Activated T-cell treated with anti-CD3 and anti-CD28 coated beads, Interleukin-2, amount 50 U/mL, for 72 hours (primary cell): ENCODE measurements at places on chromosomes 7 and 10. TPM values are rescaled to one million over a fixed set of nuclear protein-coding genes. Genes with fewer than 3 reads are reported as not detected.

STAM gene
- total RNA-seq, result 36.5 TPM

CAMK2G gene
- total RNA-seq, result 30.3 TPM

CLCN1 gene
- 0.09 TPM for total RNA-seq

MRLN gene
- total RNA-seq, result not detected

RAB19 gene
- 17.5 TPM for total RNA-seq

SLC16A12 gene
- total RNA-seq, result not detected

MIOS gene
- total RNA-seq, result 60.7 TPM
